ENCODE measurements at places on chromosomes 2 and 18.

- no peak for DNase-seq
Observed at GRCh38 chr18:76466410-76466991, 28.5 kb downstream of the ZNF516 start.

GRCh38 chr2:86274918-86275275 lies 62.5 kb downstream of the REEP1 start:
- no peak for DNase-seq

- DNase-seq, result peak; percentile 3
Observed at GRCh38 chr2:213959589-213959988, 451.3 kb upstream of the VWC2L start.

DNA sequence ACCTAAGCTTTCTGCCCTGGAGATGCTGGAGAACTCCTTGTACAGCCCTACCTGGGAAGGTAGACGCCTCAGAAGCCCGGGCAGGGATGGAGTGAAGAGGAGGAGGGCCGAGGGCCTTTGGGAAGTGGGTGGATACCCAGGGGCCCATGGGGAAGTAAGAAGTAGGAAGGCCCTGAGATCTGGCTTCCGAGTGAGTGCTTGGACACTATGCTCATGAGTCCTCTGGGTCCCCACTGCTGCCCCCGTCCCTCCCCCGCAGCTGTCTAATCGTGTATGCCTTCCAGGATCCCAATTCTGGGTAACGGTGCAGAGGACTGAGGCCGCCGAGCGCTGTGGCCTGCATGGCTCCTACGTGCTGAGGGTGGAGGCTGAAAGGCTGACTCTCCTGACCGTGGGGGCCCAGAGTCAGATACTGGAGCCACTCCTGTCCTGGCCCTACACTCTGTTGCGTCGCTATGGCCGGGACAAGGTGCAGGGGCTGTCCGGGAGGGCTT lies 1.1 kb downstream of the DOK1 start:
- no peak for DNase-seq

DNA sequence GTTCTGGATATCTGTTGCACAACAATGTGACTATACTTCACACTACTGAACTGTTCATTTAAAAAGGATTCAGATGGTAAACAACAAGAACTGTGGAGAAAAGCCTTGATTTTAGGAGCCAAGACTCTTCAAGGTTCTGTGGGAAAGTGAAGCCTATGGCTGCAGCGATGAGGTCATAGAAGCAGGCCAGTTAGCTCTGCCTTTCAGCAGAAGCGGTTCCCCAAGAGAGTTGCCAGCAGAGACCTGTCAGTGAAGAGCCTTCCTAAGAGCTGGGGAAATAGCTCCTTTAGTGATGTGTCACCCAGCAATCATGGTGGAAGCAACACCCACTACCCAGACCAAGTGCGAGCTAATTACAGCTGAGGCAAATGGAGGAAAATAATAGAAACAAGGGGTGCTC lies 346.5 kb upstream of the ETAA1 start:
- no peak for DNase-seq

GRCh38 chr2:54271843-54272627 lies 16.0 kb upstream of the TSPYL6 start:
- no peak for DNase-seq

GRCh38 chr2:217147818-217148217 lies 288.0 kb upstream of the TNP1 start:
- no peak for DNase-seq

DNA sequence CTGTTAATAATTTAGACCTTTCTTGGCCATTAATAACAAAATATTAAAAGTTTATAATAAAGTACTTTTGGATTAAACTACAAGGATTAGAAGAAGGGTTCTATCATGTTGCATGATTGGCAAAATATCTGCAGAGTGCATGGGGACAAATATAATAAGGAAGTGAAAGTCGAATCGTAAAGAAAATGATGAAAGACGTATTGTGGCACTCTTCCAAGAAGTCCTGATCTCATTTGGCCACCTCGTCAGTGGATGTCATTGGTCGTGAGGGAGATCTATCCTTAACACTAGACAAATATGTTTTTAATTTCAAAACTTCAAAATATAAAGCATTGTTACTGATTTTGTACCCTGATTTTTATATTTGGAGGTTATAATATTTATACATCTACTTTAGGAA lies 197.7 kb upstream of the STON1 start:
- DNase-seq, result no peak

- no peak for DNase-seq
Observed at GRCh38 chr2:65846989-65847678, 414.7 kb upstream of the SPRED2 start.

- DNase-seq, result no peak
Observed at GRCh38 chr18:27447451-27447881, 262.4 kb upstream of the CHST9 start.

DNA sequence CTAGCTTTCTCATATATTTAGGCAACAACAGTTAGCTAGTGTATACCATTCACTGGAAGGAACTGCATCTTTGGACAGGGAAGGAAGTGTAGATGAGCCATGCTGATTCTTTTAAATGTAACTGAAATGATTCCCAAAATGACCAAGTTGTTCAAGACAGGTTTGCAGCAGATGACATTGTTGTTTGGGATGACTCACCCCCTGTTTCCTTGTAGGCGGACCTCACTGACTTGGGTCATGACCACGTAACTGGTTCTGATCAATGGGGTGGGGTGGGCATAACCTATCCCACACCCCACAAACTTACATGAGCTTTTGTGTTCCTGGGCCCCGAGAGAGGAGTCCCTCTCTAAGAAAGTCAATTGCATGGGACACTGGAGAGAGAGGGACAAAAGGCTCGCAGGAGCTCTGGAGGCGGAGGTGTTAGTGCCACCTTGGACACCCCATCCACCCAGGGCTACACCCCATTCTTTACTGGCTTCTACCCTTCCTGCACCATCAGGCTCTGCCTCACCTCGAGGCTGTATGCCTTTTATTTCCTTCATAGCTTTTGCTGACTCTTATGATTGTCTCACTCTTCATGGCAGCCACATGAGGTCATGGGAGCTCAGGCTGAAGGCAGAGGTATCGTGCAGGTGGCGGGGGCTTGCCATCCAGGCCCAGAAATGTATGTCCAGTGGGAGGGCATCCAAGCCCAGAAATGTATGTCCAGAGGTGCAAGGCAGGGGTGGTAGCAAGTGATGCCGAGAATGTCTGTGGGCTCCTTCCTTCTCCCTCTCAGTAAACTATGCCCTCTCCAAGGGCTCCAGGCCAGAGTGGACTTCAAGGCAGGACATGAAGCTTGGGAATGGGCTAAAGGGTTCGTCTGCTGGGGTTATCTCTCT lies 108.0 kb downstream of the TWIST2 start:
- DNase-seq, result peak; percentile 22

DNA sequence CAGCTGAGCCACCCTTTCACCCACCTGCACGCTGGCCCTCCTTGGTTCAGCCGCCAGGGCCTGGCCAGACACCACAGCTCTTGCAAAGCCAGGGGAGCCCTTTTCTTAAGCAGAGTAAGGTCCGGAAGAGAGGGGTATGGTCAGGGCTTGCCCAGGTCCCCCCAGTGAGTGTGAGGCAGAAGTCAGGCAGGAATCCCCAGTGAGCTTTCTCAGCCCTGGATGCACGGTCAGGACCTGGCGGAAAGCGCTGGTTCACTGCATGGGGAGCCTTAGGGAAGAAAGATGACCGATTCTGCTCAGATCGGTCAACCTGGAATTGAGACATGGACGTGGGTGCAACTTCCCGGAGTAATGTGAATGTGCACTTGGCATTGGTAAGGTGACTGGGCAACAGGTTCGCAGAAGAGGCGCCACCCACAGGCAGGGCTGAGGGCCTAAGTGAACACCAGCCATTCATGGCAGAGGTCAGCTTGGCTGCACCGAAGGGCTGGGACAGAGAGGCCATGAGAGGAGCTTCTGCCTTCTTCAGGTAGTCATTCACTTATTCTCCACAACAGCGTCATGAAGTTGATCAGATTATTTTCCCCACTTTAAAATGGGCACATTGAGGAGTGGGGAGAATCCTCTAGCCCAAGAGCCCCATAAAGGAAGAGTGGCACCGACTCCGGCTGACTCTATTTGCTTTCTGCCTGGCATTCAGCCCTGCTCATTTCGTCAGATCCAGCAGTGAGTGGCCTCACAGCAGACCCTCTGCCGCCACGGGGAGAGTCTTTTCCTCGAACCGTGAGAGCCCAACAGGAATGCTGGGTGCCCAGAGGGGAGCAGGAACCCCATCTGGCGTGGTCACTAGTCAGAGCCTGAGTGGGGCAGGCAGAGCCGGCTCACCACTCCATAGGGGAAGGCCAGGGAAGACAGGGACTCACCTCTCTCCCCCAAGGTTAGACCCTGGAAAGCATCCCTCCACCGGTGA lies 35.8 kb downstream of the SCTR start:
- no peak for DNase-seq

- no peak for DNase-seq
Observed at GRCh38 chr18:40094441-40094840, 1860.6 kb upstream of the PIK3C3 start.

DNA sequence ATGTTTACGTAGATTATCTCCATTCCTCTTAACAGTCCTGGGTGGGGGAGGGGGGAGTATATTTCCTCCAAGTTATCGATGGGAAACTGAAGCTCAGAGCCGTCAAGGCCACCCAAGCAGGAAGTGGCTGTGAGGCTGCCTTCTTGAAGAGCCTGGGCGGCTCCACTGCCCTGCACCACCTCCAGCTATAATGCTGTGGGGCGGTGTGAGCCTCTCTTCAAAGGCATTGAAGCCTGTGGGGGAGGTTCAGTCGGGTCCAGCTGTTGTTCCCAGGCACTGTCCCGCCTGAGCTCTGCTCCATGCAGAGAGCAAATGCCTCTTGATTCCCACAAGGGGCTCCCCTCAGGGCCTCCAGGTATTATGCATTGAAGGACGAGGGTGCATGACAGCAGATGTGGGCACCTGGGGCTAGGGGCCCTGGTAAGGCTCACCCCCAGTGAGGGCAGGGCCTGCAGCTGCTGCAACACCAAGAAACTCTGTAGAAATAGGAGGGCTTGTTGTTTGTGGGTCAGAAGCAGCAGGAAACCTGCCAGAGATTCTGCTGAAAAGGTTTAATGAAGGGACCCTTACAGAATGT lies 29.5 kb upstream of the LAPTM4A start:
- no peak for DNase-seq

DNA sequence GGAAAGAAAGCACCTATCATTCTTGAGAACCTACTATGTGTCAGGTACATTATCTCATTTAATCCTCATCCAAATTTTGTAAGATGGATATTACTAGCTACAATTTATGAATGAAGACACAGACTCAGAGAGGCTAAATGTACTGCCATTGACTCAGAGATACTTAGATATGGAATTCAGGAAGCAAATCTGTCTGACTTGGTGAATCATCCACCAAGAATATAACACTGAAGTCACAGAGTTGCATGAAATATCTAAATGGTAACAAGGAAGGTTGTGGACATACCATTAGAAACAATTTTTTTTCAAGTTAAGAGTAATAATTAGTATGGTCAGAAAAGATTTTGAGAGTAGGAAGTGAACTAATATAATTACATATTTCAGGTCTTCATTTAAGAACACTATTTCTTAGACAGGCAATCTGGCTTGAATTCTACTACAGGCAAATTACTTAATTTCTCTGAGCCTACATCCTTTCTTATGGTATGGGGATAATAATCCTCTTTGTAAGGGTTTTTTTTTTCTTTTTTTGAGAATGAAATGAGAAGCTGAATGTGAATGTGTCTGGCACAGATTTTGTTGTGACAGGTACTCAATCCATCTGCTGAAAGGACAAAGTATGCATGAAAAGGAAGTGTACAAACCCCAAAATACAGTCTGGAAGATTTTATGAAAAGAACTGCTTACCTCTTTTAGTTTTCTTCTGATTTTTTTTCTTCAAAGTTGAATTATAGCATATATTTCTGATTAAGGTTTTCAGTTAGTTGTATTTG lies 14.8 kb upstream of the C2orf66 start:
- DNase-seq, result peak; percentile 22

- no peak for DNase-seq
Observed at GRCh38 chr18:24982831-24983230, 369.1 kb downstream of the ZNF521 start.

DNA sequence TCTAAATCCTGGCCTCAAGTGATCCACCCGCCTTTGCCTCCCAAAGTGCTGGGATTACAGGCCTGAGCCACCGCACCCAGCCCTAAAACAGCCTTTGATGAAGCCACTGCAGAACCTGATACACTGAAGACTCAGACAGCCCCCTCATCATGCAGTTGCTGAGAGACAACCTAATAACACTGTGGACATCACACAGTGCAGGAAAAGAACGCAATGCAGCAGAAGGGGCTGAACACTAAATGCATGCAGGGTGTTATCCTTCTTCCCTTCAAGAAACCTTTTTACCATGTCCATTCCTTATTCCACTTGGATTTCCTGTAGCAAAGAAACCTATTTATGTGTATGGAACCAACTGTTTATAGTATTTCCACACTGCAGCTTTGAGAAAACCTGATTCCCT lies 35.7 kb downstream of the MGAT4A start:
- DNase-seq, result no peak

DNA sequence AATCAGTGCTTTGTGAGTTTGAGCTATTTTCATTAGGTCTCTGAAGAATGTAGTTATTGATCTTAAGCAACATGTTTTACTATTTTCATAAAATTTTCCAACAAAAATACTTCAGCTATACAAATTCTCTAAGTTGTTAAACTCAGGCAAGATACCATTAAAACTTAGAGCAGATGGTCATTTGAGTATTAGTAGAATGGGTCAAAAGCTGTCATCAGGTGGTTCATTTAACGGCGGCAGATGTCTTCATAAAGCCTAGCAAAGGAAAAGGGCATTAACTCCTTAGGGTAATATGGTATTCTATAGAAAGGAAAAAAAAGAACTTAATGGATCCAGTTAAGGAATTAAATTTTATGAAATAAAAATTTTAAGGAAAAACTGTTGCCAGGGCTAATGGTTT lies 19.2 kb downstream of the MIB1 start:
- no peak for DNase-seq

DNA sequence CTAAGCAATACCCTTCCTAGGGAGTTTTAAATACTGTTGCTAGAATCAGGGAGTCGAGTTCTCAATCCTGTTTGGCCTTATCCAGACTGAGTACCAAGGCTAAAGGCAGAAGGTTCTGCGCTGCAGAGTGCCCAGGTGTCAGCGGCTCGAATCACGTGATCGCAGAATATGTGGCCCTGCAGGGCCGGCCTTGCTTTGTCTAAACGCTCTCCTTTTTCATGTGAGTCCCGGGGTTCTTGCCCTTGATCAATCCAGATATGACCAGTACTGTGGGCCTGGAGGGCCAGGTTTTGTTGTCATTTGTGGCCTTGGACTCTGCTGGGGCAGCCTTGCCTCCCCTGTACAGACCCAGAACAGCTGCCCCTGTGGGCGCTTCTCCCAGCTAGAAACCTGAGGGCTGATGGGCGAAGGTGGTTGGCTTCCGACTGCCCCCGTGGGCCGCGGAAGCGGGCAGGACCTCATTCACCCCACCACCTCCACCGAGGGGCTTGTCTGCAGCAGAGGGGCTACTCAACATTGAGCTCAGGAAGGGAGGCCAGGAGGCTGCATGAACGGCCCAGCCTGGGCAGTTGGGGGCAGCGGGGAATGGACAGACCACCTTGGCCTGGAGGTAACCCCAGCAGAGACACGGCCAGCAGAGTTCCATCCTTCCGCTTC lies 225.0 kb downstream of the ALPK2 start:
- no peak for DNase-seq

DNA sequence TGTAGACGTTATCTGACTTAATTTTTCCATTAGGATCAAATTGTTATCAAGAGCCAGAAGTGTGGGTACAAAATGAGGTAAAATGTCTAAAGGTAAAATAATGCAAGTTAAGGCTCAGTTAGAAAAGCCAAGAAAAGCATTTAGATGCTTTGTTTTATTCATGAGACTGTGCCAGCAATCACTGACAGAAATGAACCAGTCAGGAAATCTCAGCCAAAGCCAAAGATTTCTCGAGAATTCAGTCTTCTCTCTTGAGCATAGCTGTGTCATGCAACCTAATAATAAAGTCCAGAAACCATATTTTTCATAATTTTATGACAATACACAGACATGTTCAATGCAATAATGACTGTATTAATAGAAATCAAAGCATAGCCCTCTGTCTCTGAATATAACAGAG lies 43.5 kb upstream of the ZNF397 start:
- DNase-seq, result no peak
